Activated CD4-positive, alpha-beta T cell treated with anti-CD3 and anti-CD28 coated beads for 36 hours (primary cell): ENCODE measurements at places on chromosomes 4 and X. TPM values are rescaled to one million over a fixed set of nuclear protein-coding genes. Genes with fewer than 3 reads are reported as not detected.
A peak's percentile ranks its signal among the peaks of the same experiment; 100 is the strongest.

DNA sequence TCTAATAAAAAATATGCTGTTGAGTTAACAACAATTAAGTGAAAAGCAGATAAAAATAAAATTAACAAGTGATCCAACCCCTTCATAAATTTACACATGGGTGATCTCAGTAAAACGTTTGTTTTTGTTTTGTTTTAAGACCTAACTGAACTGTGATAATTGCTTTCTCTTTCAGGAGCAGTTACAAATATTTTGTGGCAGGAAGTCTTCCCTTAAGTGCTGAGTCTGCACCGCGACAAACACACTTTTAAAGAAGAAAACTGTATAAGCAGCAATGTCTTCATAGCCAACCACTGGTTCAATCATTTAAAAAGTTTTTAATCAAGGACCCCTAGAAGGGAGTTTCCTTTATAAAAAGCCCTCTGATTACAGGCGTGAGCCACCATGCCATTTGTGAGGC, 53.7 kb upstream of the NFKB1 start:
- no peaks in the 10 kb centered on the region for H3K36me3 ChIP-seq
- H3K27me3 ChIP-seq = no peaks in the 10 kb centered on the region
- H3K27ac ChIP-seq = no peak overlapping the region
- peak; percentile 16 for DNase-seq
- H3K4me3 ChIP-seq = no peak overlapping the region

DNA sequence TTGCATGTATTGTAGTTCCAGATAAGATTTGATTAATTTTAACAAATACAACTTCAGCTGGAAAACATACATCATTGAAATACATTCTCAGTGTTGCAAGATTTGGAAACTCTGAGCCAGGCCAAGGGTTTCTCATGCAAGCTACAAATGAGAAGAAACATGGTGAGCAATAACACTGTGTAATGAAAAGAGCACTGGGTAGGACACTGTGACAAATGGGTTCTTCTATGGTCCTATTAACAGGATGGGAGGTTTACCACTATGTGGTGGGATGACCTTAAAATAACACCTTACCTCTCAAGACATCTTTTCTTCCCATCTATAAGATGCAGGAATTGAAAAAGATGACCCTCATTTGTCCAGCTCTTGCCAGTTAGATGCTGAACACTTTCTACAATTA, 19.6 kb upstream of the NDNF start:
- H3K4me1 ChIP-seq = no peaks in the 10 kb centered on the region
- H3K27ac ChIP-seq = no peak overlapping the region

DNA sequence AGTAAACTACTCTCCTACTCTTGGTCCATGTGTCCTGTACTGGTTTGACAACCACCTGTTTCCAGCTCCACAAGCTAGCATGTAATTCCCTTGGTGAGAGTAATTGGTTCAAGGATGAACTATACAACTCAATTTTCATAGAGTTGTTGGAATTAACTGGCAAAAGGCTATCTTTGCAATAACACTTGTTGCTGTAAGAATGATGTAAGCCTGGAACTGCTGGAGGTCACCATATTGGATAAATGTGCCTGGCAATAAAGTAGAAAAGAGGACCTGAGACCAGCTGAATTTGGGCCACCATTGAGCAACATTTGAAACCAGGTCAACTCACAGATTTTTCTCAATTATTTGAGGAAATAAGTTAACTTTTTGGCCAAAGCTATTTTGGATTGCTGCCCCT, 175.5 kb downstream of the CAMK2D start:
- H3K4me3 ChIP-seq = no peak overlapping the region
- no peaks in the 10 kb centered on the region for H3K27me3 ChIP-seq
- peaks cover 34% of the 10 kb centered on the region for H3K36me3 ChIP-seq
- H3K27ac ChIP-seq = no peak overlapping the region
- H3K4me1 ChIP-seq = peaks cover 18% of the 10 kb centered on the region

SORCS2 gene
- total RNA-seq = 0.04 TPM

LRP2BP gene
- 0.80 TPM for total RNA-seq

MAGEA2 gene
- total RNA-seq = not detected
